AG08396 (cell line): ENCODE measurements at places on chromosomes 4 and X.

DNA sequence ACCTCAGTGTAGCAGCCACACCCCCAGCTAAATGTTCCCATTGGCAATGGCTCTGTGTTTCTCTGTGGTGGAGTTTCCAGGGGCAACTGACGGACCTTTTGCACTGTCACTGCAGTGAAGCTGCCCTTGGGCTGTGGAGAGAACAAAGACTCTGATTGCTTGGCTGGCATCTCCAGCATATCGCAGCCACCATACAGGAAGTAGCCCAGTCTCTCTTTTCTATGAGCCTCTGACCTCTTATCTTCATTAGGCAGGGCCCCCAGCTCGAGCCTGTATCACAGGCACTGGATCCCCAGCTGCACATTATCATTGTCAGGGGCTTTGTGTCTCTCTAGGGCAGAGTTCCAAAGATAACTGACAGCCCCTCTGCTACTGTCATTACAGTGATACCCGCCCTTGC, 483.5 kb downstream of the ARAP2 start:
- no peak for DNase-seq

GRCh38 chr4:122525865-122526264, 69.3 kb upstream of the IL2 start:
- DNase-seq, result no peak

GRCh38 chr4:83489711-83490326, 4.9 kb upstream of the ABRAXAS1 start:
- no peak for DNase-seq

- DNase-seq, result no peak
Measured at GRCh38 chr4:8765084-8765483, 106.6 kb downstream of the HMX1 start.

- no peak for DNase-seq
Measured at GRCh38 chr4:153426207-153426885, 39.8 kb upstream of the TMEM131L start.
